Lung (tissue), 17 donors: ENCODE measurements at places on chromosomes 1 and 21. TPM values are rescaled to one million over a fixed set of nuclear protein-coding genes. Genes with fewer than 3 reads are reported as not detected.
A peak's percentile ranks its signal among the peaks of the same experiment; 100 is the strongest.

- no peak overlapping the region for H3K27ac ChIP-seq
- no peaks in the 10 kb centered on the region for H3K36me3 ChIP-seq
- peak; percentile 65 for DNase-seq
- no peaks in the 10 kb centered on the region for H3K27me3 ChIP-seq
- H3K4me1 ChIP-seq, result no peaks in the 10 kb centered on the region
- H3K4me3 ChIP-seq, result no peak overlapping the region
These were observed 26.8 kb upstream of the NCAM2 start for GRCh38 chr21:20971296-20971921.

DNA sequence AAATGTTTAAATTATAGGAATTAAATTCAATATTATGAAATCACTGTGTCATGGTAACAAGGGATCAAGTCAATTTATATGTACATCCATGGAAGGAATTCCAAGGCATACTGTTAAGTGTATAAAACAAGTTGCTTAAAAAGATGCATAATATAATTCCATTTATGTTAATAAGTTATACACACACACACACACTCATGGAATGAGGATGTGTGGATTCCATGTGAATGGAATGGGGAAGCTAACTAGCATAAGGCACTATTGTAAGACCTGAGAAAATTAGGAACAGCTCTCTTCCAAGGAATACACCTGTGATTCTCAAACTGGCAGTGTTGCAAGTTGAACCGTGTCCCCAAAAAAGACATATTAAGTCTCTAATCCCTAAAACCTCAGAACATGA lies 17.6 kb upstream of the TRAF3IP3 start:
- H3K4me1 ChIP-seq, result peaks cover 8% of the 10 kb centered on the region
- no peaks in the 10 kb centered on the region for H3K36me3 ChIP-seq
- H3K27me3 ChIP-seq, result no peaks in the 10 kb centered on the region

DNA sequence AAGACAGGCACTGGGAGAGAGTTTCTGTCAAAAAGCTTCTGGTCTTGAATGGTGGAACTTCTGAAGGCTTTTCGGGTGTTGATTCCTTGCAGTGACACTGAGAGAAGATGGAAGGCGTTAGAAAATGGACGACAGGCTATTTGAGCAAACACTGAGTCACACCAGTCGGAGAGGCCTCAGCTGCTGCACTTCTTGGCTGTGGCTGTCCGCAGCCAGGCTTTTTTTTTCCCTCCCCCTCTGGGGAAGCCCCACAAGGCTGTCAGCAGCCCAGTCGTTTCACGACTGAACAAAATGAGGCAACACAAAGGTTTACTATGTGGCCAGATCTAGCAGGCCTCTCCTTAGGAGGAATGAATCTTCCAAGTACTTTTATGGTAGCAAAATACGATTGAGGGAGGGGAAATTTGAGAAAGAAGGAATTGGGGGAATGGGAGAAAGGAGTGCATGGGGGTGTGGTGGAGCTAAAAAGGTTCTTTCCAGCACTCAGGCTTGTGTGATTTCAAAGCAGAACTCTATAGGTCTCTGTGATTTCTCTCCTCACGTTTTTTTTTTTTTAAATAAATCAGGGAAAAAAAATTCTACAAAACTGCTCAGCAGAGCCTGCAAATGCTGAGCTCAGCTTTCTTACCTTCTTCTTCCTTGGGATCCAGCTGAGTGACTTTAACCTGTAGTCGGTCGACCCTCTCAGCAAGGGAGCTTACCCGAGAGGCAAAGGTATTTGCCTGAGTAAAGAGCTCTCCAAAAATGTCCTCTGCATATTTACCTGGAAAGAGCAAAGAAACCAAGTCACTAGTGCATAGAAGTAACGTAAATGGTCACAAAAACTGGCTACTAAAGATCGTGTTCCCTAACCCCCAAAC lies 26.1 kb downstream of the GPR3 start:
- H3K27ac ChIP-seq, result peak overlapping the region; percentile 47
- no peaks in the 10 kb centered on the region for H3K27me3 ChIP-seq
- H3K4me1 ChIP-seq, result peaks cover 18% of the 10 kb centered on the region
- peak; percentile 77 for DNase-seq
- H3K36me3 ChIP-seq, result peaks cover 43% of the 10 kb centered on the region

- DNase-seq, result no peak
- H3K36me3 ChIP-seq, result no peaks in the 10 kb centered on the region
- no peaks in the 10 kb centered on the region for H3K27me3 ChIP-seq
These were observed 867.8 kb downstream of the AMY1C start for GRCh38 chr1:104617474-104617873.

GRCh38 chr1:73887412-73887811 lies 310.6 kb downstream of the LRRIQ3 start:
- H3K27ac ChIP-seq, result no peak overlapping the region
- H3K4me3 ChIP-seq, result no peak overlapping the region
- H3K36me3 ChIP-seq, result no peaks in the 10 kb centered on the region
- no peaks in the 10 kb centered on the region for H3K4me1 ChIP-seq
- no peak for DNase-seq

- no peaks in the 10 kb centered on the region for H3K27me3 ChIP-seq
- peaks cover 12% of the 10 kb centered on the region for H3K4me1 ChIP-seq
- no peaks in the 10 kb centered on the region for H3K36me3 ChIP-seq
- no peak overlapping the region for H3K4me3 ChIP-seq
These were observed 1.4 kb upstream of the SLC19A2 start for GRCh38 chr1:169487133-169487532.

DNA sequence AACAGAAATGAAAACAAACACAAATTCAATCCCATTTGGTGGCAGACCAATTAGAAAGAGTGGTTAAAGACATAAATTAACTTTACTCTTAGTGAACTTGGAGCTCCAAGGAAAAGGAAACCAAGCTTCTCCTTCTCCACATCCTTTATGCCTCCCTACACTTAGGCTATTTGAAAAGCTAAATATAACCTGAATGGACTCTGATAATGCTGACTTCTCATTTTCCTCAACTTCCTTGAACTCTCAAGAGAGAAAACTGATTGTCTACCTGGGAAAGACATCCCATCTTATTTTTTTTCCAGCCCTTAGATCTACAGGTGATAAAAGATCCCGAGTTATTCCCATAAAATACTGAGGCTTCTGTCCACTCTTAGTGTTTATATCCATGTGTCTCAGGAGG lies 178.4 kb upstream of the SPAG17 start:
- H3K36me3 ChIP-seq, result no peaks in the 10 kb centered on the region
- H3K27ac ChIP-seq, result no peak overlapping the region

GRCh38 chr1:246034630-246035029 lies 472.4 kb downstream of the SMYD3 start:
- H3K4me1 ChIP-seq, result peaks cover 10% of the 10 kb centered on the region
- H3K36me3 ChIP-seq, result no peaks in the 10 kb centered on the region
- H3K27ac ChIP-seq, result no peak overlapping the region
- no peak overlapping the region for H3K4me3 ChIP-seq
- DNase-seq, result no peak

DNA sequence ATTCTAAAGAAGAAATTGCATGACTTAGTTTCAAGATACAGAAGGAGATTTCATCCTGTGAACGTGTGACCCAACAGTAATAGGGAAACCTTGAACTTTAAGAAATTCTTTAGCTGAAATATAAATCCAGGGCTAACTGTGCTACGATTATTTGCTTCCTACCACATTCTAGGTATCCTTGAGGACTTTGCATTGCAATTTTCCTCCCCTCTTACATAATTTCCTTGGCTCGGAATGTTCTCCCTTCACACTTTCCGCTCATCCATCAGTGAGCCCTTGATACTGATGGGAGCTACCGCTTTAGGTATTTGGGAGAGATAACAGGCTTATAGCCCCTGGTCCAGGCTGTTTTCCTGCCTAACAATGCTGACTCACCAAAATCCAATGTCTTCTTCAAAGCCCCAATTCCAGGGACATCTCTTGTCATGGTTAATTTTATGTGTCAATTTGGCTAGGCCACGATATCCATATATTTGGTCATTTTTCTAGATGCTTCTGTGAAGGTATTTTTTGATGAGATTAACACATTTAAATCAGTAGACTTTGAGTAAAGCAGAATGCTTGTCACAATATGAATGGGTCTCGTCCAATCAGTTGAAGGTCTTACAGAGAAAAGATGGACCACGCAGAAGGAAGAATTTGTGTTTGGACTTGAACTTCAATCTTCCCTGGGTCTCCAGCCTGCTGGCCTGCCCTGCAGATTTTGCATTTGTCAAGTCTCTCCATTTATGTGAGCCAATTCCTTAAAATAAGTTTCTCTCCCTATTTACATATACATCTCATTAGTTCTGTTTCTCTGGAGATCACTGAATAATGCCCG lies 121.2 kb downstream of the PTPN14 start:
- H3K4me3 ChIP-seq, result no peak overlapping the region
- H3K36me3 ChIP-seq, result no peaks in the 10 kb centered on the region
- H3K27me3 ChIP-seq, result no peaks in the 10 kb centered on the region
- DNase-seq, result no peak
- no peak overlapping the region for H3K27ac ChIP-seq

DNA sequence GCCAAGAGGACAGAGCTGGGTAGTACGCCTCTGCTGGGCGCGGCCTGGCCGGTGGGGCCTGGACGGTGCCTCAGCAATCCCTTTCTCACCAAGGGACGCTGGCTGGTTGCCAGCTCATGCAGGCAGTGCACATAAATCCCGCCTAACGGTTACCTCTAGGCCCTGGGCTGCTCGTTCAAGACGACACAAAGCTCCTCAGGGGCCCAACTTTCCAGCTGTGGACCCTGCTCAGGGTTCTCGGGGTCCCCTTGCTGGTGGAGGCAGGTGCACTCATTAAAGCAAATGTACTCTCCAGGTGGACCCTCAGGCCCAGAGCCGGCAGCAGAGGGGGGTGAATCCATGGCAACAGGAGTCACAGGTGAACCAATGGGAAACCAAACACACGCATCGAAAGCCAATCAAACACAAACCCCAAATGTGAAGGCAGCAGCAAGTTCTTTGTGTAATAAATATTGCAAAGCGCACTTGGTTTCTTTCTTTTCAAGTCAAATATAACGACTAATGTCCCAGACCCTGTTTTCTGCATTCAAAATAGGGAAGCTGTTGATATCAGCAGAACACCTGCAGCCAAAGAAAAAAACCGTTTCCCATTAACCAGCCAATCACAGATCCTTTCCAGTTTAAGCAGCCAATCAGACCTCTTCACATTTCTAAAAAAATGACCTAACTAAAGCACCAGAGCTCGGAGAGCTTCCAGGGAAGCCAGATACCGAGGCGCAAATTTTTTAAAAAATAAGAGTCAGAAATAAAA lies 26.1 kb upstream of the CLSTN1 start:
- peaks cover 8% of the 10 kb centered on the region for H3K36me3 ChIP-seq
- H3K4me3 ChIP-seq, result no peak overlapping the region
- H3K4me1 ChIP-seq, result no peaks in the 10 kb centered on the region
- H3K27ac ChIP-seq, result no peak overlapping the region
- no peaks in the 10 kb centered on the region for H3K27me3 ChIP-seq
- no peak for DNase-seq

- H3K4me3 ChIP-seq, result no peak overlapping the region
- H3K36me3 ChIP-seq, result no peaks in the 10 kb centered on the region
- DNase-seq, result no peak
- H3K27ac ChIP-seq, result no peak overlapping the region
- H3K27me3 ChIP-seq, result no peaks in the 10 kb centered on the region
These were observed 80.9 kb downstream of the SSBP3 start for GRCh38 chr1:54325284-54325683.

DNA sequence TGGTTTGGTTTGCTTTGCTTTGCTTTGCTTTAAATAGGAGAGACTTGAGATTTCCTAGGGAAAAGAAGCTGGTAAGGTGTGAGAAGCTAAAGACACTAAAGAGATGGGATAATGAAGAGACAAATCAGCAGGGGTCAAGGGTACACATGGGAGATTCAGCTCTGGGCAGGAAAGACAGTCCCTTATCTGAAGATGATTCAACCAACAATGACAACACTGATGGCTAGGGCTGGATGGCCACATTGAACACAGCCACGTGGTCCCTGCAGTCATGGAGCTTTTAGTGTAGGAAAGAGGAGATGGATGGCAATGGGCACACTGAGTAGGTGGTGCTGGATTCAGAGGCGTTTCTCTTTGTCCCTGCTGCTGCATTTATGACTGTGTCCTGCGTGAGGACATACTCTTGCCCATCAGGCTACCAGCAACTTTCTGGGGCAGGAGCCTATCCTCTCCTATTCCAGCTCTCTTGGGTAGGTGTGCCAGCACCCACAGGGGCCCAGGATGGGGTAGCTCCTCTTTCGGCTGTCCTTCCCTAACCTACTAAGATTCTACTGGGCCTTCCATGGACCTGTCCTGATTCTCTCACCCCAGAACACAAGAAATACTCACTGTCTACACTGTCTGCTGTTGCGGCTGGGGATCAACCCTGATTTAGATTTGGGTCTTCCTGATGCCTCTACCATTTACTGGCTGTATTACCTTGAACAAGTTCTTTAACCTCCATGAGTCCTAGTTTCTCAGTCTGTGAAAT lies 1.4 kb upstream of the SHISA4 start:
- no peaks in the 10 kb centered on the region for H3K27me3 ChIP-seq
- no peaks in the 10 kb centered on the region for H3K36me3 ChIP-seq
- H3K4me3 ChIP-seq, result no peak overlapping the region
- H3K27ac ChIP-seq, result no peak overlapping the region

DNA sequence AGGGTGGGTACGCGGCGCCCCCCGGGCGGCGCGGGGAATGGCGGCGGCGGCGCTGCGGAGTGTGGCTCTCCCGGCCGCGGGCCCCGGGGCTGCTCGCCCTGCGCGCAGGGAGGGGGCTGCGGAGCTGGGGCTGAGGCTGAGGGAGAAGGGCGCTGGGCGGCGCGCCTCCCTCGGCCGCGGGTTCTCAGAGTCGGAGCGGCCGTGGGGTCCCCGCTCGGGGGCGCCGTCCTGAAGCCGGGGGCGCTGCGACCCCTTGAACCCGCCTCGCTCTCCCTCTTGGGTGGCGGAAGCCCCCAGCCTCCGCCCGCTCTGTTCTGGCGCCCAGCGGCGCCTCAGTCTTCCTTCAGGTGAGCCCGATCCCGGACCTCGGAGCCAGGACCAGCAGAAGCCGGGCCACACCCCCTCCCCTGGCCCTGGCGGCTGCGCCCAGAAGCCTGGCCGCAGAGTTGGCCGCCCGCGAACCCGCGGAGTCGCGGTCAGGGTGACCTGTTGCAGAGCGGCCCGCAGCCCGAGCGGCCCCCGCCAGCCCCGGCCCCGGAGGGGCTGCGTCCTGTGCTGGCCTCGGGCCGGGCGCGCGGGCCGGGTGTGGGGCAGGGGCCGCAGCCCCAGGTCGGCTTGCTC lies 532 bp downstream of the RALGPS2 start:
- DNase-seq, result peak; percentile 51
- no peaks in the 10 kb centered on the region for H3K36me3 ChIP-seq
- peak overlapping the region; percentile 85 for H3K4me3 ChIP-seq
- H3K4me1 ChIP-seq, result peaks cover 20% of the 10 kb centered on the region
- peak overlapping the region; percentile 79 for H3K27ac ChIP-seq

- no peak overlapping the region for H3K4me3 ChIP-seq
- H3K27me3 ChIP-seq, result no peaks in the 10 kb centered on the region
- H3K36me3 ChIP-seq, result no peaks in the 10 kb centered on the region
- no peak overlapping the region for H3K27ac ChIP-seq
- no peaks in the 10 kb centered on the region for H3K4me1 ChIP-seq
These were observed 41.7 kb downstream of the ILDR2 start for GRCh38 chr1:166933633-166934032.

- H3K27me3 ChIP-seq, result no peaks in the 10 kb centered on the region
- no peaks in the 10 kb centered on the region for H3K4me1 ChIP-seq
- H3K36me3 ChIP-seq, result no peaks in the 10 kb centered on the region
These were observed 46.1 kb upstream of the FBXO28 start for GRCh38 chr1:224067621-224068457.

GRCh38 chr1:23497777-23498439 lies 13.9 kb upstream of the ASAP3 start:
- no peaks in the 10 kb centered on the region for H3K4me1 ChIP-seq
- no peak overlapping the region for H3K4me3 ChIP-seq
- no peaks in the 10 kb centered on the region for H3K27me3 ChIP-seq
- no peak overlapping the region for H3K27ac ChIP-seq
- DNase-seq, result no peak

The CD1E gene
- 1.3 TPM for total RNA-seq

The AMY1B gene
- total RNA-seq, result 4.4 TPM

The CD55 gene
- 160 TPM for total RNA-seq

The KCNK2 gene
- 0.71 TPM for total RNA-seq

The HOOK1 gene
- 35.5 TPM for total RNA-seq

The CFHR1 gene
- 0.21 TPM for total RNA-seq

The OLFML3 gene
- 108 TPM for total RNA-seq
